ENCODE measurements at places on chromosomes 6 and 20. TPM values are rescaled to one million over a fixed set of nuclear protein-coding genes. Genes with fewer than 3 reads are reported as not detected.
A peak's percentile ranks its signal among the peaks of the same experiment; 100 is the strongest.

Gene MYL9
- 37.3 TPM for polyA plus RNA-seq

GRCh38 chr20:64142590-64142989, 21.7 kb upstream of the MYT1 start:
- no peak for DNase-seq

DNA sequence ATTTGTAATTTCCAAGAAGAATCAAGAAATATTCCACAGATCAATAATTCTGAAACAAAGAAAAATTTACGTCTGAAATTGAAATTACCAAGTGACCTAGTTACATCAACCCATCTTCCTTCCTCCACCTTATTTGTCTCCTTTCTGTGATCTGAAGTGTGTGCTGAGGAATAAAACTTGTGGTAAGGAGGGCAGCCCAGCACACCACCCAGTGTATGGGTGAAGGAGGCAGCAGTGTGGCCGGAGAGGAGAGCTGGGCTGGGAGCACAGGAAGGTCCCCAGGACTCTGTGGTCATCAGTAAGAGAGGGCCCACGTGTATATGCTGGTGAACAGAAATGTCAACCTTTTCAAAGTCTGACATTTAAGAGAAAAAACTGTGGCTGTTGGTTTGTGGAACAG, 11.3 kb upstream of the CCR6 start:
- no peak for DNase-seq

DNA sequence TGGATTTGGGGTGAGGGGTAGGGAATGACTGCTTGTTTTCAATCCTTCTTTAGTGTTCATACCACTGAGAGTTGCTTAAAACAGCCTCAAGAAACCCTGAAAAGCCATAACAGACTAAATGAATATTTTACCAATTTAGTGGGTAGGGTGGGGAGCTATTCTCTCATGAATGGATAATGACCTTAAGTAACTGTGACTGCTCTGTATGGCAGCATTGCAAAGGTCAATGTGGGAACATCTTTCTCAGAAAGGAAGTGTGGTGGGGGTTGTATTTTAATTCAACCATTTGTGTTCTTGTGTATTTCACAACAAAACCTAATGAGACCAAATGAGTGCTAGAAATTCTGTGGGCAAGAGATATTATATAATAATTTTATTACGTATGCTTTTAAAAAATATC, 55.7 kb downstream of the PHACTR2 start:
- no peak for DNase-seq

Gene TNXB
- 1.7 TPM for polyA plus RNA-seq

Gene SULF2
- polyA plus RNA-seq = 25.2 TPM

Gene CDH26
- polyA plus RNA-seq = 0.16 TPM

Gene BEND3
- 2.3 TPM for polyA plus RNA-seq

DNA sequence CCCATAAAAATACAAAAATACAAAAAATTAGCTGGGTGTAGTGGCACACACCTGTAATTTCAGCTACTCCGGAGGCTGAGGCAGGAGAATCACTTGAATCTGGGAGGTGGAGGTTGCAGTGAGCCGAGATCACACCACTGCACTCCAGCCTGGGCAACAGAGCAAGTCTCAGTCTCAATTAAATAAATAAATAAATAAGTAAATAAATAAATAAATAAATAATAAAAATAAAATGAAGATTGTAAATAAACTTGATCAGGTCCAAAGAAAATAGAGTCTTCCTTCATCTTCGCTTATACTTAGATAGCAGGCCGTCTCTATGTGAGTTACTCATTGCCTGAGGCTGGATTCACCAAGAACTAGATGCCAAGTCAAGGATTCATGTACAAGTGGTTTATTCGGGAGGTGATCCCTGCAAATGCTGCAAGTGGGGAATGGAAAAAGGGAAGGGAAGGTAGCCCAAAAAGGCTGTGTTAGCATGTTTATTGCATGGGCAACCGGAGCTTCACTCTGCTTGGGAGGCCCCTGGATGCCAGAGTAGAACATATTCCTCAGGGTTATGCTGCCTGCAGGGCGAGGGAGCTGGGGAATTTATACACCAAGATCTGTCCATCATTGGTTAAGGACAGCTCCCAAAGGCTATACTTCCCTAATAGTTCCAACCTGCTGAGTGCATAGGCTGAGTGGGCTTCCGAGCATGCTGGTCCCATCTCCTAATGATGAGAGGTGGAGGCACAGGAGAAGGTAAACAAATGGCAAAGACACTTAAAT, 16.3 kb downstream of the PRND start:
- no peak for DNase-seq

DNA sequence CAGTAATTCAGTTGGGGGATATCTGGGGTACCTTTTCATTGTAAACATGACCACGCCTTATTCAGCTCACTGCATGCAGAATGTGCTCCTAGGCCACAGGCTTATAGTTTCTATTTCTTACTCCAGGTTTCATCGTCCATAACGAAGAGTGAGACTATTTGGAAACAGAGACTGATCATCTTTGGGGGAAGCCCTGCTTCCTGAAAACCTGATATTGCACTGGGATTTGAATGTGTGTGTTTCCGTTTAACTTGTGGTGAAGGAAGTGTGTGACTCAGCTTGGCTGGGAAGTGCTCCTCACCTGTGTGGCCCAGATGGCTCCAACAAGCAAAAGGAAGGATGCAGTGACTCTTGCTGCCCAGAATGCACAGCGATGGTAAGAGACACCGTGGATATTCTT, 19.6 kb upstream of the LTV1 start:
- no peak for DNase-seq

DNA sequence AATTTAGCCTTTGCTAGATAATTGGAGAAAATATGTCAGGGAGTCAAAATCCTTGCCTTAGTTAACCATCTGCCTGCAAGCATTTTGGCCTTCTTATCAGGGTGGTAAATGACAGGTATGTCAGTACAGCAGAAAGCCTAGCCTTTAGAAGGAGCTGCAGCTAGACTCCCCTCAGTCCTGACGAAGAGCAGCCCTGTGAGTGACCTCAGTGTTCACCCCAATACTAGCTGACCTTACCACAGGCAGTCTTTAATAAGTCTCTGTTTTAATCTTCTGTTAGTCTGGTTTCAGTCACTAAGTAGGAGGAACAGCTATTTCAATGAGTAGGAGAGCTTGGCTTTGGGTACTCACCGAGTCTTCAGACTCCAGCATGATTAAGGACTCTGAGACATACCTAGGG, 340.0 kb upstream of the FLRT3 start:
- DNase-seq = no peak

Gene ZDHHC14
- polyA plus RNA-seq = 2.8 TPM

- DNase-seq = no peak
Observed at GRCh38 chr6:151052021-151052646, 186.6 kb downstream of the MTHFD1L start.

Gene MKKS
- 24.3 TPM for polyA plus RNA-seq

Gene CCDC28A
- polyA plus RNA-seq = 8.4 TPM

- DNase-seq = no peak
Observed at GRCh38 chr20:47792021-47792618, 6.8 kb upstream of the SULF2 start.

- DNase-seq = no peak
Observed at GRCh38 chr6:1242446-1242845, 69.5 kb upstream of the FOXQ1 start.

Gene COX4I2
- polyA plus RNA-seq = not detected

DNA sequence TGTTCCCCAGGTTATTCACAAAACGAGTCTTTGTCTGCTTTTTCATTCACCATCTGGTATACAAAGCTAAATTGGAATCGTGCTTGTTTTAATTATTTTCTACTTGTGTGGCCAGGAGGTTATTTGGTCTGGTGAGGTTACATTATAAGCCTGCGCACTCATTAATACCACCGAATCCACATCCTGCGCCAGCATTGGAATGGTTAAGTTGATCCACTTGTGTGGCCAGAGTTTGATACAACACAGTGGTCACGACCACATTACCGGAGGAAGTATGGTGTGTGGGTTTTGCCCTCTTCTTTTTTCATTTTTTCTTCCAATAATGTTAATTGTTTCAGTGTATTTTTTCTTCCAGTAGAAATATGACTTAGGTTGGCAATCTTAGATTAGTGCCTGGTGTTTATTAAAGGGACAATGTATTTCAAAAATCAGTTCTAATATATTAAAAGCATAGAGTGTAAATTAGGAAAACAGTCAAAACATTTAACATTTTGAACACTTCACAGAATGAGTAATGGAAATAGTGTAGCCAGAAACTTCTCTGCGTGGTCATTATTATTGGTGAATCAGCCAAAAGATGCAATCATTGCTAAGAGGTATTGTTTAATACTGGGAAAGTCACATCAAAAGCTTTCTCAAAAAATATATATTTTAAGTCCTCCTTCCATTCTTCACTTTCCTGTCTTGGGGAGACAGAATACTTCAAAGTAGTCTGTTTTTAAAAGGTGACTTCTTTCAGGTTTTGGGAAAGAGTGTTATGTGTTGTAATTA, 84.5 kb downstream of the JARID2 start:
- no peak for DNase-seq

DNA sequence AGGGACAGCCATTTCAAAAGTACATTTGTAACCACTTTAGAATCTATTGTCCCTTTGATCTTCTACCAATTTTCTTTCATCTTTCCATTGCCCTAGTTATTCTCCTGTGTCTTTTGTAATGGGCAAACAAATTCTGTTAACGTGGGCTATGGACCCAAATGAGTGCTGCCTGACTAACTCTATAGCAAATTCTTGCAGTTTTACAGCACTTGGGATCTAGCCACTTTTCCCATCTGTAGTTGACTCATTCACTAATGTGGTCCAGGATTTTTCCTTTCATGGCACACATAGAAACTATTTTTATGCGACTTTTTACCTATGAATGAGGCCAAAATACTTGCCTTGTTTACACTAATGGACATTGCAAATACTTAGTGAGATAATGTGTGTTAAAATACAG, 52.0 kb downstream of the GRIK2 start:
- DNase-seq = no peak

Gene COL19A1
- polyA plus RNA-seq = not detected

- no peak for DNase-seq
Observed at GRCh38 chr6:117265410-117266256, at the start of gene VGLL2. Gene VGLL2, plus strand, starts transcription at chr6:117265558. Its CDS starts 206 bp downstream, at chr6:117265764.

DNA sequence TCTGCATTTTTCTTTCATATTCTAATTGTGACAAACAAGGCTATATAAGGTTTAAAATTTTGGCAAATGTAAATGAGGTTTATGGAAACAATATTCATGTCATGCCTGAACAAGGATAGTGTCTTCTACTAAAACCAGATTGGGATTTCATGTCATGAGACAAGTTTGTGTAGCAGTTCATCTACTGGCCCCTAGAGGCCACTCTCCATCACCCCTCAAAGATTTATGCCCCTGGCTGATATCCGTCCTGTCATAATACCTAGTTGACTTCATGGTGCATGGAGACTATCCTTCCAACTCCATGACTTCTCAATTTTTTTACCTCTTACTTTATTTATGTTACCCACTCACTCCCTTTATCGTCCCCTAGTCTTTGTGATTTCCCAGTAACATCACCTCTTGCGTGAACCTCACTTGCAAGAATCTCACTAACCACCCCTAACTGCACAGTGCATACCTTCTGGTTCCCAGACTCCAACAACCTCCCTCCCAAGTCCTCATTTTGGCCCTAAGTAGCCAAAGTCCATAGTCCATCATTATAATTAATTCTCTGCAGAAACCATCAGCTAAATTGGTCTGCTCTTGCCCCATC, 179.8 kb downstream of the TASP1 start:
- peak; percentile 59 for DNase-seq

DNA sequence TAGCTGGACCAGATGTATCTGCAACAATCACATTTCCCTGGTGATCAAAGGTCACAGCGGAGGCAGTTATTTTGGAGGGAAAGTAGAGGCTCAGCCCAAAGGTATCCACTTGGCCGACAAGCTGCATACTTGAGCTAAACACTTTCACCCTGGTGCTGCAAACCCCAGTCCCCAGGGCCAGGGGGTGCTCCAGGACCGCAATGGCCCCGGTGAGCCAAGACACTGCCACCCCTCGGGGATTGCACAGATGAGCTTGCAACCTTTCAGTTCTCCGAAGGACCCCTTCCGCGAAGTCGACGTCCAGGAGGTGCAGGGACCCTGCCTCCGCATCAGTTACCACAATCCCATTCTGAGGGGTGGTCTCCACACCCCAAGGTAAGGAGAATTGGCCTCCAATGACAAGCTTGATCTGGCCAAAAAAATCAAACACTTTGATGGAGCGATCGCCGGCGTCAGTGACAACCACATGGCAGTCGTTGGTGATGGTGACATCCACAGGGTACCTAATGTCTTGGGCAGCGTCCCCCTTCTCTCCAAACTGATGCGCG, 823 bp downstream of the NHLRC1 start:
- DNase-seq = no peak

DNA sequence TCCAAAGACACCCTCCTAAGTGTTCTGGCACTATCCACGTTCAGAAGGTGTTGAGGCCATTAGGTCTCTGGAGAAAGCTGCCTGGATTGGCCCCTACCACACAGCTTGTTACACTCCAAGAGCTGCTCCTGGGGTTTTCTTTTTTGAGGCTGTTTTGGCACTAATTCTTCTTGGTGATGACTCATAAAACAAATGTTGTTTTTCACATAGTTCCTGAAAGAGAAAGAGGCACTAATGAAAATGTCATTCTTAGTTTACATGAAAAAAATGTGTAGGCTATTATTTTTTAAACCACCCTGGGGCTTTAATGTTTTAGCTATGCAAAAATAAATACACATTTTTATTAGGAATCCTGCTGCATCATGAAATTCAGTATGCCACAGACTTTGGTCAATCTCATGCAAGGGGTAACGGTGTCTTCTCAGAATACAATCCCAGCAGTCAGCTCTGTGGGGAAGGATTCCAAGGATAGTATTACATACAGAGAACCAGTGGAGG, 38.1 kb downstream of the TBPL1 start:
- DNase-seq = no peak

Gene MACROD2
- polyA plus RNA-seq = 1.2 TPM

- no peak for DNase-seq
Observed at GRCh38 chr6:134427721-134428120, 109.8 kb upstream of the SGK1 start.

- DNase-seq = no peak
Observed at GRCh38 chr6:85867595-85867994, 224.9 kb upstream of the SYNCRIP start.

GRCh38 chr6:168939796-168940195, 313.9 kb downstream of the THBS2 start:
- no peak for DNase-seq

Gene KHDC1
- polyA plus RNA-seq = 4.5 TPM

GRCh38 chr20:10573273-10573950, 100.4 kb downstream of the JAG1 start:
- DNase-seq = no peak

DNA sequence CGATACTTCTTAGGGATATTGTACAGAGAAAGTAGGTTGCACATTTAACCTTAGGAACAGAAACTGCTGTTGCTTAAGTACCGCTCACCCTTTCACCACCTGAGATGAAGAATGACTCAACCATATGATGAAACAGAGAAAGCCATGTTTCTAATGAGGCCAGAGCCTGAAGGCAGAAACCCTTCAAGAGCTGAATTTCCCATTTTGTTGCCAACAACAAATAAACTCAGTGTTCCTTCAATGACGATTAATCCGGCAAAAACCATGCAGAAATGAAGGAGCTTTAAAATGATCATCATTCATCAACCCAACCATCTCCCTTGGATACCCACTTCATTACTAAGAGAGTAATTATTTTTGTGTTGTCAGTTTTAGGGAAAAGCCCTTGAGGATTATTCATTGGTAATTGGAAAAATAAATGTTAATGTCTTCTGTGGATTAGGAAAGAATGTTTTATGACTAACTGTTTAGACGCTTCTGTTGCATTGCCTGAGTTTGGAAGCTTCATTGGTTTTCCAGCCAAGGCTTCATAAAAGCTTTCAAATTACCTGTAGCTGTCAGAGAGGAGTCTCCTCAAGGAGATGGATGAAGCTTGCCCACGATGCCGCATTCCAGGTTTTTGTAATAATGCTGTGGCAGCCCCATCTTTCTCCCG, 112.1 kb upstream of the IYD start:
- DNase-seq = no peak
